ENCODE measurements at places on chromosomes 3 and 15.
A peak's percentile ranks its signal among the peaks of the same experiment; 100 is the strongest.

DNA sequence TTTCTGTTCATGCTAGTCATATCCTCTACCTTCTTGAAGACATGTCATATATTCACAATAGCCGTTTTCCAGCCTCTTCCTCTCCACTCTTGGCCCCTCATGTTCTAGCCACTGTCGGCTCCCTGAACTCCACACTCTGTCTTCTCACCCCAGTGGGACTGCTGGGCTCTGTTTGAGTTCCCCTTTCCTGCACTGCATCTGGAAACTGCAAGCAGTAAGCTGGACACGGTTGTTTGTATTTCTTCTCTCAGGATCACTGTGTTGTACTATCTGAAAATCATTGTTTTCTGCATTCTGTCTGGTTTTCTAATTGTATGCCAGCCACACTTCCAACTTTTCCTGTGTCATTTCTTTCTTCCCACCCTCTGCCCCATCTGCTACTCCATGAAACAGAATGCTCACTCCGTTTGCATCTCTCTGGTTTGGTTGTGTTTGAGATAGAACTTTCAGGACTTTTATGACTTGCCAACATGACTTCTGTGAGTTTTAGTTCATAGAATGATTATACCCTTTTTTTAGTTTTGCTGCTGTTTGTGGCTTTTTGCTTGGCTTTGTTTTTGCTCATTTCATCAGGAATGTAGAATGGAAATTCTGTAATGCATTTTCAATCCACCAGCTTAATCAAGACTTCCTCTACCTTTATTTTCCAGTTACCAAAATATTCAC is 192.3 kb downstream of the PLCL2 start:
- DNase-seq, result no peak

DNA sequence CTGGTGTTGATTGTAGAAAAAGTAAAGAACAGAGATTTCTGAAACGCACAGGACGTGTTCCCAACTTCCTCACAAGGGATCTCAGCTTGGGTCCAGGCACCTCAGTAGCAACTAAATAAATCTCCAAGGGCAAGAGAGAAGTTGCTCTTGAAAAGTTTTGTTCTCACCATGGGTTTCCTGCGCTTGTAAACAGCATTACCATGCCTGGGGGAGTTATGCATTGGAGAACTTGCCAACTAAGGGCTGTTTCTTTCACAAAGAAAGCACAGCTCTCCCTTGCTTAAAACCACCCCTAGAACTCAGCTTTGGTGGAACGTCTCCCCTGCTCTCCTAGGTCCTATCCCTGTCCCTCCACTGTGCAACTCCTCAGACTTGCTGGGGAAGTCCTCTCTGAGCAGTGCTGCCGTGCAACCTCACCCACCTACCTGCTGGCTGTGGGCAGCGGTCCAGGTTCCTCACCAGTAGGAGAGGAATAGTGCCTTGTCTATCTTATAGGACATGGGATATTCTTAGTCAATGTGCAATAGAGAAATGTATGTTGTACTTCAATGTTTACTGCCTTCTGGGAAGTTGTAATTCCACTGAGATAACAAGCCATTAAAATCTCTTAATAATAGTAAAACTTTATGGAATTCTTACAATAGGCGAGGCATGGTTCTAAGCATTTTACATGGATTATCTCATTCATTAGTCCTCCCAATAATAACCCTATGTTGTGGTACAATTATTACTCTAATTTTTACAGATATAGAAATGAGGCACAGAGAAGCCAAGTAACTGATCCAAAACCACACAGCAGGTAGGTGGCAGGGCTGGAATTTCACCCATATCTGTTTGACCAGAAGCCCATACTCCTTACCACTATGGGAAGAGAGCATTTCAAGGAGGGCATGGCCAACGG is 51.5 kb downstream of the UMPS start:
- no peak for DNase-seq

DNA sequence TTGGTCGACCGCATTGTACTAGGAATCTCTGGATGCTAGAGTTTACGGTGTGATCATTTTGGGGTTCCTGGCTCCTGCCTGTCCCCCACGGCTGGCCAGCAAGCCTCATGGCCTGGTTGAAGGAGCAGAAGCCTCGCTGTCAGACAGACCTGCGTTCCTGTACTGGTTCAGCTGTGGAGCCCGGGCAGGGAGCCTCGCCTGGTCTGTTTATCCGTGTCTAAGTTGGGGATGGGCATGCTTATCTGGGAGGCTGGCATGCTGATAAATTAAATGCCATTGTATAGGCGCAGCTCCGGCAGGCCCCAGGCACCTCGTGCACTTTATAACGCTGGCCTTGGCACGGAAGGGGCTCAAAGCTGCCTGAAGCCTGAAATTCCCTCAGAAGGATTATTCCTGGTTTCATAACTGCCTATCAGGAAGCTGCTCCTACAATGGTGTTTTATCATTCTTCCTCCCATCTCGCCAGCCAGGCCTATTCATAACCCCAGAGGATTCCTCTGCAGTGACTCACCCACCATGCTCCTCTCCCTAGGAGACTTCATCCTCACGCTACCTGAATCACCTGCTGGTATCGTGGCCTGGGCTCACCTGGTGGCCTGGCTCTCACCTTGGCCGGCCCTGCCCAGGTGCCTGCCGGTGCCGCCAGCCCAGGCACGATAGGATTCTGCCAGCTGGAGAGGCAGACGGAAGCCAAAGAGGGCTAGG is 110.9 kb downstream of the ASB7 start:
- DNase-seq, result no peak

- peak; percentile 16 for DNase-seq
Observed at GRCh38 chr3:39361252-39361927, 21.8 kb upstream of the SLC25A38 start.

DNA sequence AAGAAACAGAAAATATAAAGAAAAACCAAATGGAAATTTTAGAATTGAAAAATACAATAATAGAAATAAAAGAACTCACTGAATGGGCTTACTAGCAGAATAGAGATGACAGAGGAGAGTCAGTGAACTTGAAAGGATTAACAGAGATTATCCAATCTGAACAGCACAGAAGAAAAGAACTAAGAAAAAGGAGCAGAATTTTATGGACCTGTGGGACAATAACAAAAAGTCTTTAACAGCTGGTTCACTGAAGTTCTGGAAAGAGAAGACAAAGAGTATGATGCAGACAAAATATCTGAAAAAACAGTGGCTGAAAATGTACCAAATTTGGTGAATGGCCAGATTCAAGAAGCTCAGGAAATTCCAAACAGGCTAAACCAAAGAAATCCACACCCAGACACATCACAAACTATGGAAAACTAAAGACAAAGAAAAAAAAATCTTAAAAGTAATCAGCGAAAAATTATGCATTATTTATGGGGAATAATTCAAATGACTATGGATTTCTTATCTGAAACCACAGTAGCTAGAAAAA is 9.7 kb upstream of the GNB5 start:
- DNase-seq, result no peak

DNA sequence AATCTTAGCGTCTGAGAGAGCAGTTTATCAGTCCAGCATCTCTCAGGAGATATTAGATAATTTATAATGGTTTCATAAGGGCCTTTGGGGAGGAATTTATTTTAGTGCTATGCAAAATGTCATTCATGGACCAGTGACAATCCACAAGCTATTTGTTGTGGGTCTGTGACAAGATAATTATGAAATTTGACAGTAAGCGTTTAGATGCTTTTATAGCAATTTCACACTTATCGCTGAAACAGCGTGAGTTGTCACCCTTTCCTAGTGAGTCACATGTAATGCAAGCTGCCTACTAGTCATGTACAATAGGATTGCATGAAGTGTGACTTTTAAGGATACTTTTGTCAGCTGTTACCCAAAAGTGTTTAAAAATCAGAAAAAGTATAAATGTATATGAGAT is 315.6 kb upstream of the THBS1 start:
- DNase-seq, result no peak

GRCh38 chr15:41523097-41523496 is 9.5 kb upstream of the LTK start:
- no peak for DNase-seq

- DNase-seq, result no peak
Observed at GRCh38 chr3:110262896-110263295, 808.7 kb upstream of the NECTIN3 start.

GRCh38 chr3:53258600-53259426 is 3.0 kb upstream of the TKT start:
- DNase-seq, result no peak

DNA sequence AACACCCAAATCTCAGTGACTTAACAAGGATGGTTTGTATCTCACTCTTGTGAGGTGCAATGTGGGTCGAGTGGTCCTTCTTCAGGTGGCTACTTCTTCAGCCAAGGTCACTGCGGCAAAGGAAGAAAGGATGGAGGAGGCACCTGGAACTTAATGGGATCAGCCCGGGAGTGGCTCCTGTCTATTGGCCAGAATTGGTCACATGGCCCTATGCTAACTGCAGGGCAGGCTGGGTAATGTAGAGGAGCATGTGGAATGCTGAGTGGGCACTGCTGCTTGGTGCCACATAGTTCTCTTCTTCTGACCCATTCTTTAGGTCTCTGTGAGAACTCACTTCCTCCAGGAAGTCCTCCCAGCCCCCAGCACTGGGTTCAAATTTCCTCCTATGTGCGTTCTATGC is 20.3 kb upstream of the FAM3D start:
- no peak for DNase-seq

DNA sequence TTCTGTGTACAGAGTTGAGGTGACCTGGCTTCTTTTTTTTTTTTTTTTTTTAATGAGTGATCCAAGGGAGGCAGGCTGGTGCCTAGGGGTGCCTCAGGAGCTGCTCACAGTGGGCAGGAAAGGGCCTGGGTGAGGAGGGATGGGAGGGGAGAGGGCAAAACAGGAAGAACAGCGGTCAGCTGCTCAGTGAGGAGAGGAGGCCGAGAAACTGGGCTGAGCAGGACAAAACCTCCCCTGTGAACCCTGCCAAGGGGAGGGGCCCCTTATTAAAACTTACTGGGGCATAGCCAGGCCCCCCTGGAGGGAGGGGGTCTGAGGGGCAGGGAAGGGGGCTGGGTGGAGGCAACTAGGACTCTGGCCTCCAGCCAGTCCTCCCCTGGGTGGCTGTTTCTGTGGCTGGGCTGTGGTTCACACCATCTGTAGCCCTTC is 3.5 kb downstream of the PLEKHO2 start:
- DNase-seq, result no peak

GRCh38 chr3:10600296-10600714 is 94.9 kb upstream of the ATP2B2 start:
- no peak for DNase-seq

GRCh38 chr3:127560051-127560787 is 30.3 kb downstream of the TPRA1 start:
- no peak for DNase-seq

DNA sequence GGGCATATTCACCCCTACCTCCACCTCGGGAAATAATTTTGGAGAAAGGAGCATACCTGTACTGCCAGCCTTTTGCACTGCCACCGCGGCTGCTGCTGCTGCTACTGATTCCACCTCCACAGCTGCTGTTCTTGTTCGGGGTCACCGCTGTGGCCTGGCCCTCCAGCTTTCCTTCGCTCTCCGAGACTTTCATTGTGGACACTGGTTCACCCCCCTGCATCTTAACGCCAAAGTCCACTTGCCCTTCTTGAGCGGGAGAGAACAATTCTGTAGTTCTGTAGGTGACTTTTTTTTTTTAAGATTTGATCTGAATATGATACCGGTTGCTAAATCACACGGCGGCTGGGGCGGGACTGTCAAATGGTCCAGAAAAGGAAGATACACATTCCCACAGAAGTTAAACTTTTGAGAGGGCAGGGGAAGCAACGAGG is 701 bp downstream of the OSBPL11 start:
- no peak for DNase-seq

- no peak for DNase-seq
Observed at GRCh38 chr3:64467255-64467944, 220.4 kb downstream of the ADAMTS9 start.

- DNase-seq, result peak; percentile 35
Observed at GRCh38 chr15:92097474-92098178, 244.1 kb downstream of the SLCO3A1 start.

GRCh38 chr3:50297896-50298725 is 1.1 kb downstream of the HYAL3 start:
- no peak for DNase-seq

- no peak for DNase-seq
Observed at GRCh38 chr3:42012383-42012934, 50.6 kb upstream of the ULK4 start.
